ENCODE measurements at places on chromosomes 13 and 19.

GRCh38 chr13:98318263-98318878 is 141.3 kb upstream of the RNF113B start:
- DNase-seq = no peak

GRCh38 chr19:5593343-5594255 is 25.8 kb upstream of the TINCR start:
- no peak for DNase-seq

- DNase-seq = no peak
Measured at GRCh38 chr13:107642831-107643230, 572.5 kb downstream of the LIG4 start.

DNA sequence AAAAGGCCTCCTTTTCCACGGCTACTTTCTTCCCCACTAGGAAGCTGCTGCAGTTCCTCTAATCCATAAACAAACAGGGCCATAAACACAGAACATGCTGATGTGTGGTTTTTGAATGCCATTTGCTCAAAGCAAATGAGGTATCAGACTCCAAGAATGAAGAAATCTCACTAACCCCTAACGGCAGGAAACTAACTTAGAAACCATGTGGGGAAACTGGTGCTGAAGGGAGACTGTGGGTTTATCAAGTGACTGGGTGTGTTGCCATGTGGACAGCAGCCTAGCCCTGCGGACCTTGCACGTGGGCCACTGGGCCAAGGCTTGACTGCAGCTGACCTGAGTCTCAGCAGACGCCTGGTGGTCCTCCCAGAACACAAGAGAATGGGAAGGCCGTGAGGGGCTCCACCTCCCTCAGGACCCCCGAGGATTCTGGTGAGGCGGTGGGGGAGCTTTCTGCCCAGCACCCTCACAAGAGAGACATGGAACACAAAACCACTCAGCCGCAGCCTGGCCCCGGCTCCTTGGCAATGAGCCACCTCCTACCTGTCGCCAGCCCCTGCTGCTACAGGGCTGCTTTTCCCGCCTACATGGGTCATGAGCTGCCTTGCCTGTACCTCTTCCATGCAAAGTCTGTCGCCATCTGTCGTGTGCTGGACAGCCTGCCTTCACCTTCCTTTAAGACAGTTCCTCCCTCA is 10.6 kb downstream of the SLC15A1 start:
- DNase-seq = no peak

GRCh38 chr13:28499609-28500008 is 4.7 kb upstream of the FLT1 start:
- DNase-seq = no peak

GRCh38 chr13:76637641-76638141 is 248.5 kb downstream of the KCTD12 start:
- no peak for DNase-seq

DNA sequence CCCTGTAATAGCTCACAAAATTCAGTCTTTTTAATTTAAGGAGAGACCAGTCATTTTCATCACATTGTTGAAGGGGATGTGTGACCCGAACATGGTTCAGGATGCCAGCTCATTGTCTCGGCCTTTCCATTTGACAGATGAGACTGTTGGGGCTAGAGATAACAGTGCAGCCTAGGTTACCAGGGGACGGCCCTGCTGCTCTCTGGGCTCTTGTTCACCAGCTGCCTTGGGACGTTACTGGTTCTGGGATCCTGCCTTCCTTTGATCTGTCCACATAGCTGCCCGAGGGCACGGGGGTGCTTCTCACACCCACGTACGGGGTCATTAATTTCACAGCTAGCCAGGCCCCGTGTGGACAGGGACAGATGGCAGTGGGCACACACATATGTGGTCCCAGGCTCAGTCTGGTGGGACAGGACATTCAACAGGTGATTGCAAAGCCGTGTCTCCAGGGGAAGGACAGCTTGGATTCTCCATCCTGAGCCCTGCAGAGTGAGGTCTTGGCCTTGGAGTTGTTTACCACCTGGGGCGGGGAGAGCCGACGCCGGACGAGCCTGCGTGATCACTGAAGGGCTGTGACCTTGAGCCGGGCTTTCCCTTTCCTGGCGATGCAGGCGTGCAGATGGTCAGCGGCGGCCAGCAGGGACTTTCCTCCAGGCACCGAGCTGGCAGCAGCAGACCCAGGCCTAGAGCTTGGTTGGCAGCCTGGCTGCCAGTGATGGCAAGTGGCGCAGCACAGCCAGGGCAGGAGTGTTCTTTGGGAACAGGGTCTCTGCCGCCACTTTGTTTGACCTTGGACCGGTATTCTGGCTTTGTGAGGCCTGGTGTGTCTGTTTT is 26.7 kb upstream of the NPAS1 start:
- DNase-seq = no peak

DNA sequence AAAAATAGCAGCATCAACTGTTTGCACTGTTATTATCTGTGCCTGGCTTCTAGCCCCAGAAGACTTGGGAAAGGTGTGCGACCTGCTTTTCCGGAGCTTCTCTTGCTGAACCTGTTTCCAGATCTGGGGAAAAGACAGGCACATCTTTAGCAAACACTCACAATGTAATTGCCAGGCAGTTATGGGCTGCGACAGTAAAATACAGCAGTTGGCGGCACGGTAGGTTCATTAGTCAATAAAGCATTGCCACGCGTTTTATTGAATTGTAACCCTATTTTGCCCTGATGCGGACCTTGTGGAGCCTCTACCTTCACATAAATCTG is 223.7 kb upstream of the TSHZ3 start:
- no peak for DNase-seq

- no peak for DNase-seq
Measured at GRCh38 chr13:101382086-101382485, 34.2 kb downstream of the NALCN start.

GRCh38 chr19:6738787-6739389 is 592 bp upstream of the TRIP10 start:
- DNase-seq = no peak

DNA sequence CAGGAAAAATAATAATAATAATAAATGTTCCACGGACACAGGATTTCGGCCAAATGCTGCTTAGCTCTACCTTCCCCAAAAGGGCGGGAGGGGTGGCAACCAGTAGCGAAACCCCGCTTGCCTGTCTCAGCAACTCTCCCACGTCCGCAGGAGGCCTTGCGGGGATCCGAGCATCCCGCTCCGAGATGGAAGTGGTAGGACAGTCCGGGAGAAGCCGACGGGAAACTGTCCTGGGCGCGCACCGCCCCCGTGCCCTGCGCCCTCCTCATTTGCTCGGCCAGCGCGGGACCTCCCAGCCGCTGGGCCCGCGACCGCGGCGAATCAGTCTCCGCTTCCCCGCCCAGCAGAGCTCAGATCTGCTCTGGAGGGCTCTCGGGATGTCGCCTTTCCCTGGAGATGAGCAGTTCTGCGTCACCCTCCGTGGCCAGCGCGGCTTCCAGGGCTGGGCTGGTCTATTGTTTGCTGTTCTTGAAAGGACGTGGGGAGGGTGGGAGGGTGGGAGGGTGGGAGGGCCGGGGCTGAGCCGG is 48.9 kb upstream of the PABPC3 start:
- DNase-seq = peak; percentile 42

- DNase-seq = no peak
Measured at GRCh38 chr13:84925443-84925842, 873.8 kb downstream of the SLITRK6 start.

DNA sequence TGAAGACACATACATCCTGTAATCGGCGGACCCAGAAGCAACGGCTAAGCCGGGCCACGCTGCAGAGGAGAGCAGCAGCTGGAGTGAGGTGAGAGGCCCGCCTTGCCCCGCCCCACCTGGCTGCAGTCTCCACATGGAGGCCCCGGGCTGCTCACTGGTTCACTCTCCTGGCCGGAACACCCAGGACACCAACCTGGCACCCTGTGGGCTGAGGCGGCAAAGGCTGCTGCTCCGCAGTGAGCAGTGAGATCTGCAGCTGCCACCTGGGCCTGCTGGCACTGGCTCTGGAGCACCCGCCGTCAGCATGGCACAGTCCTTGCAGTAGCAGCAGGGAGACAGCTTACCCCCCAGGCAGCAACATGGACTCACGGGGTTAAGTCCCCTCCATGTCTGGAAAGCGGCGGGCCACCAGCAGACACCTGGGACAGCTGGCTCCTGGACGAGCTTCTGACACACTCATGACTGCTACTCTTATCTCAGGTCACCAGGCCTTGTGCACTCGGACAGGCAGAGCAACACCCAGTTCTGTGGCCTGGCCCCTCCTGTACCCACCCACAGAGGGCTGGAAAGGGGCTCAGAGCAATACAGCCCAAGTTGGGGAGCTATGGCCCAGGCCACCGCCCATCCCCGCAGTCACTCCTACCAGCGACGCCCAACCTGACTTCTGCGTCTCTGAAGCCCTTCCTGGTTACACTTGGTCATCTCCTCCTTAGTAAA is 13.2 kb upstream of the KPTN start:
- DNase-seq = no peak

GRCh38 chr13:96273196-96273595 is 183.3 kb downstream of the HS6ST3 start:
- DNase-seq = no peak

DNA sequence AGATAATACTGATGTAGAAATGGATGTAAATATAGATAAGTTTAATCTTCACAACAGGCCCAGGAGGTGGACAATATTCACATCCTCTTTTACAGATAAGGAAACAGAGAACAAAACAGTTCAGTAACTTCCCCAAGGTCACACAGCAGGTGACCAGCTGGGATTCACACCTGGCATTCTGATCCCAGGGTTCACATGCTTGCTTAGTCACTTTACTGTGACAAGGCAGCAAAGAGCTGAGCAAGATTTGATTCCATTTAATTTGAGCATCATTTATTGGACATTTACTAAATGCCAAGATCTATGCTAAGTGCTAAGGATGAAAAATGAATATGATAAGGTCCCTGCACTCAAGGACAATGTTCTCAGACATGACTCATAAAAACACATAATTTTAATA is 94.1 kb upstream of the STARD13 start:
- DNase-seq = no peak

DNA sequence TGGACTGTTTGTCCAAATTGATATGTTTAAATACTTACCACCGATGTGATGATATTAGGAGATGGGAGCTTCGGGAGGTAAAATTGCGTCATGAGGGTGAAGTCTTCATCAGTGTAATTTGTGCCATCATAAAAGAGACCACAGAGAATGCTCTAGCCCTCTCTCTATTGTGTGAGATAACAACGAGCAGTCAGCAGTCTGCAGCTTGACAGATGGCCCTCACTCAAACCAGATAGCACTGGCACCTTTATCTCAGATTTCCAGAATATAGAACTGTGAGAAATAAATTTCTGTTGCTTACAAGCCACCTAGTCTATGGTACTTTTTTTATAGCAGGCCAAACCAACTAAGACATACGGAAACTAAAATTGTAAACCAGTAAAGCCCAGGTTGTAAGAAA is 1718.9 kb upstream of the MIR17HG start:
- DNase-seq = no peak

DNA sequence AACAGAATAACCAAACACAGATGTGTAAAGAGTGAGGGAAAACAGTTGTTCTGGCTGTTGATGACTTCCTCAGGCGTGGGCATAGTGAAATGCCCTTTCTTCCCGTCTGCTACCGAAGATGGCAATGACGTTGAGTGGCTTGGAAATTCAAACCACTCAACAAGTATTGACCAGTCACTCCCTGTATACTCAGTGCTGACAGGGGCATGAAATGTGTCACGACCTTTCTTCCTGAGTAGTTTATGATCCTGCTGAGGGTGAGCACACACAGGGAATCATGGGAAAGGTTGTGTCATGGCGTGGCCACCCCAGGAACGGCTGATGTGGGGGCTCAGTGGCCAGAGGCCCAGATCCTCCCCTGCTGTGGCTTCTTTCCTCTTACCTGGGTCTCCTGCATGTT is 87.8 kb upstream of the C1QTNF9B start:
- no peak for DNase-seq

GRCh38 chr19:1318678-1319471 is 33.2 kb downstream of the EFNA2 start:
- DNase-seq = no peak

- DNase-seq = no peak
Measured at GRCh38 chr13:51435002-51435578, 17.7 kb downstream of the INTS6 start.

GRCh38 chr13:67515895-67516294 is 285.8 kb upstream of the PCDH9 start:
- no peak for DNase-seq

DNA sequence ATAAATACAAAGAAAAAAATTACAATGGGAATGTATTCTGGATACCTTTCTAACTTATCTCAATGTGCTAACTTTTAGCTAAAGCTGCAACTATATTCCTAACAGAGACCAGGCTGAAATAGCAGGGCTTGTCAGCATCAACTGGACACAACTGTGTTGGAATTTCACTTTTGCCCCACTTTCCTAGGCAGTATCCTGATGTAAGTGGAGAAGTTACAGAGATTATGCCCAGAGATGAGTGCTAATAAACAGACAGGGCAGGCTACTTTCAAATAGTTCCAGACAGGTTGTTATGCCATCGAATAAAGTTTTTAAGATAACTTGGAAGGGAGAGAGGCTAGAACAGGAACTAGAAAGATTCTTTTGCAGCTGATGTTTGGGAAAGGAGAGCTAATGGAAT is 201.9 kb downstream of the KCTD12 start:
- DNase-seq = no peak

DNA sequence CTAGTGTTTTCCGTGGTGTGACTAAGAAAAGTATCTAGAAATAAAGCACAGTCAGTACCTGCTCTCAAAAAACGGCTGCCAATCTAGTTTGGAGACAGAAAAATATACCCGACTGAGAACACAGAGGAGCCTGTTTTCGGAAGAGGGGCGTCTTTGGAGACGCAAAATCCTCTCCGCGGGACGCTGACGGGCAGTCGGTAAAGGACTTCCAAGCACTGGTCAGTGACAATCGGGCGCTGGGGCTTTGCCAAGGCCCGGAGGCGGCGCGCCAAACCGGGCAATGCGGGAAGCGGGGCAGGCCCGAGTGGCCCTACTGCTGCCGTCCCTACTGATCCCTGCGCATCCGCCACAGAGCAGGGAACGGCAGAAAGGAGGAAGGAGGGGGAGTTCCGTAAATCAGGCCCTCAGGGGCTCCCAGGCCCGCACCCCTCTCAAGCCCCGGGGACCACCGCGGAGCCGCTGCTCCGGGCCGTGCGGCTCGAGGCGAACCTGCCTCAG is 588 bp upstream of the DPY19L3 start:
- DNase-seq = peak; percentile 77

DNA sequence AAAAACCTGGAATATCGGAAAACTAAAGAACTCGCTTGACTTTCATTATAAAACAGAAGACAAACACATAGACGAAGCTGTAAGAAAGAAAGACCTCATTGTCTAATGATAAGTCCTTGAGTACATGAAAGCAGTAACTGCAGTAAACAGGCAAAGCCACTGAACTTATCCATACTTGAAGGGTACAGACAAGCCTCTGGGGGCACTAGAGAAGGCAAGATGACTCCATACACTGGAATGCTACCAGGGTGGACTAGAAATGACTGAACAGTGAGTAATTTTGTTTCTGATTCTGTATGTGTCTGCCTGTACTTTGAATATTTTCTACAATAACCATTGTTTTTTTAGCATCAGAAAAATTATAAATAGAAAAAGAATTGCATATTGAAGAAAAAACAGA is 507.9 kb downstream of the UQCRFS1 start:
- DNase-seq = no peak
